ENCODE measurements at places on chromosomes 16 and 17.

DNA sequence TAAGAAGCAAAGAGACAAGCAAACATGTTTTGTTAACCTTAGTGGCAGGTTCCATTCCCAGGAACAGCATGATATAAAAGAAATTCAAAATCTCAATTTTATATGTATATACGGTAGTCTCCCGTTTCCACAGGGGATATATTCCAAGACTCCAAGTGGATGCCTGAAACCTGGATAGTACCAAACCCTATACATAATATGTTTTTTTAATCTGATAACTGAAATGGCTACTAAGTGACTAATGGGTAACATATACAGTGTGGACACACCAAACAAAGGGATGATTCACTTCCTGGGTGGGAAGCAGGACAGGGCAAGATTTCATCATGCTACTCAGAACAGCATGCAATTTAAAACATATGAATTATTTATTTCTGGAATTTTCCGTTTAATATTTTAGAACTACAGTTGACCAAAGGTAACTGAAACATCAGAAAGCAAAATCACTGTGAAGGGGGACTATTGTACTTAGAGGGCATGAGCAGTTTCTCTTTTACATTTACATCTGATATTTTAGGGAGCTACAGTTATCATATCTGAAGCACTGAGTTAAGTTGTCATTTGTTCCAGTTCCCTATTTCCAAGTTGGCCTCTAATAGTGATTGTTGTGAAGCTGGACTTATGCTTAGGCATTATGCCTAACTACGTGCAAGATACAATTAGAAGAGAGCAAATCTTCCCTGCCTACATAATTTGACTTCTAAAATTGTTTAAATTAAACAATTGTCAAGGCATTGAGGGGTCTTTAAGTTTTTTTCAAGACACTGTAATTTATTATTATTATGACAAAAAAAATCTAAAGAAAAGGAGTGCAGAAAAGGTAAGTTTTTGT, 34.1 kb upstream of the ABCA6 start:
- DNase-seq, result no peak

DNA sequence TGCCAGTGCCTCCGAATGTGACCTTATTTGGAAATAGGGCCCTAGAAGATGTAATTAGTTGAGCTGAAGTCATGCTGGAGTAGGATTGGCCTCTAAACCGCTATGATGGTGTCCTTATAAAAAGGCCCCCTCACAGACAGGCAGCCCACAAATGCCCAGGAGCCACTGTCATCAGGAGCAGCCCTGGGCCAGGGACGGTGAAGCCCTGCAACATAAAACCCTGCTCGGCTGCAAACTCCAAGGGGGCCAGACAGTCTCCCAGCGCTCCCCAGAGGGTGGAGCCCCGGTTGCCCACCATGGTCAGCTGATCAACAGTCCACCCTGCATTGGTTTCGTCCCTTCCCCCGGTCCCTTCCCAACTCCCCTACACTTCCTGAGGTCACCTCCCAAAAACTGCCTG, 351.7 kb downstream of the FOXL1 start:
- no peak for DNase-seq

GRCh38 chr16:77408607-77409006, 26.2 kb downstream of the ADAMTS18 start:
- no peak for DNase-seq

- peak; percentile 49 for DNase-seq
Measured at GRCh38 chr17:19410875-19411620, at the start of gene RNF112. TSS of gene RNF112 (plus strand) at chr17:19411232. CDS start at chr17:19411409, 177 bp downstream.

DNA sequence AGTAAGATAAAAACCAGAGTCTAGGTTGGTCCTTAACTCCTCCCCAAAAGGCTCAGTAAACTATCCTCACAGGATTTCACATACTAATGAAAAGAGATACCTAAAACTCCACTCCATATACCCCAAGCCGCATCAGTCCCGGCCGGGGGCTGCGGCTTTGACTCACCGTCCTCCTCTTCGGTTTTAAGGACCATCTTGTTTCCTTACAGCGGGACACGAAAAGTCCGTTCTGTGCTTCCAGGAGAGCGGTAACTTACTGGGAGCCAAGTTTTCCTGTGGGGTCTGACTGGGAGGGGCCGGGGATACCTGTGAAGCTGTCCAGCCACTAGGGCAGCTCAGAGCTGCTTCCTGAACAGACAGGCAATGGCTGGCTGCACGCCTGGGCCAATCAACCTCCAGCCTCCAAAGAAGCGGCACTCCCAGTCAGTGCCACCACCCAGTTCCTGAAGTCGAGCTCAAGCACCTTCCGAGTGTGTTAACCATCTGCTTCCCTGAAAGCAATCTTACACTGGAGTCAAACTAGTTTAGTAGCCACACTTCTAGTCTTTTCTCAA, 45.5 kb downstream of the CYTH1 start:
- DNase-seq, result peak; percentile 84
